NCI-H2171 (cell line): ENCODE measurements at places on chromosomes 2 and 18.

GRCh38 chr2:109686921-109687320 lies 72.8 kb downstream of the SOWAHC start:
- no peak for DNase-seq

DNA sequence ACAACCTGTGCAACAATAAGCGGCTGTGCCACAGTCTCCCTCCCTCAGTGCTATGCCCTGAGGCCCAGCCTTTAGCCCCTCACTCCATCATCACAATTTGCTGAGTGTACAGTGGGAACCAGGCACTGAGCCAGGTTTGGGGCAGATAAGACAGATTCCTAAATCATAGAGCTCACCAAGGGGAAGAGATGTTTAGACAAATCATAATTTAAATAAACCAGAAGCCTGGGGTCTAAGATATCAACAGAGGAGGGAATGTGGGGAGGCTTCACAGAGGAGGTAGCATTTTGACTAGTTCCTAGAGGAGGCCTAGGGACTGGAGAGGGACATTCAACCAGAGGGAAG lies 139.3 kb upstream of the EPAS1 start:
- no peak for DNase-seq

GRCh38 chr2:156434461-156435291 lies 1.5 kb upstream of the GPD2 start:
- no peak for DNase-seq

DNA sequence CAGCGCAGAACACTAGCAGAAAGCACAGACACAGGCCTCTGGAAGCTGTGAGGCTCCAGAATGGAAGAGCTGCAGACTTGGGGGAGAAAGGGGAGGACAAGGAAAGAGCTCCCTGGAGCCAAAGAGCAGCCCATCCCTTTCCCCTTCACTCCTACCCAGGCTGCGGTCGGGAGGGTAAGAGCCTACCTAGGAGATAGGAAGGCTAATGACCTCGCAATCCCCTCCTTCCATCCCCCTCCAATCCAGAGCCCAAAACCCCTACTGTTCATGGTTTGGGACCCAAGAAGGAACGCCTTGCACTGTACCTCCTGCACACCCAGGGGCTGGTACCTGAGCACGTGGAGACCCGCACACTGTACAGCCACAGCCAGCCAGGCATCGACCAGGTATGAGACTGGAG lies 39.8 kb downstream of the LMAN2L start:
- DNase-seq: no peak

DNA sequence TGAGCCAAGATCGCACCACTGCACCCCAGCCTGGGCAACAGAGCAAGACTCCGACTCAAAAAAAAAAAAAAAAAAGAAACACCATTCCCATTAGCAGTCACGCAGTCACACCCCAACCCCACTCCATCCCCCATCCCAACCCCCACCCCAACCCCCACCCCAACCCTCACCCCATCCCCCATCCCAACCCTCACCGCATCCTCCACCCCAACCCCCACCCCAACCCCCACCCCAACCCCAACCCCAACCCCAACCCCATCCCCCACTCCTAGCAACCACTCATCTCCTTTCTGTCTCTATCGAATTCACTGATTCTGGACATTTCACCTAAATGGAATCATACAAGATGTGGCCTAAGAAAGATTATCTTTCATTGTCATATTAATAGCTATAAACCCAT lies 25.9 kb upstream of the ATP9B start:
- DNase-seq: no peak

GRCh38 chr18:57475903-57476302 lies 40.7 kb downstream of the ONECUT2 start:
- DNase-seq: no peak

DNA sequence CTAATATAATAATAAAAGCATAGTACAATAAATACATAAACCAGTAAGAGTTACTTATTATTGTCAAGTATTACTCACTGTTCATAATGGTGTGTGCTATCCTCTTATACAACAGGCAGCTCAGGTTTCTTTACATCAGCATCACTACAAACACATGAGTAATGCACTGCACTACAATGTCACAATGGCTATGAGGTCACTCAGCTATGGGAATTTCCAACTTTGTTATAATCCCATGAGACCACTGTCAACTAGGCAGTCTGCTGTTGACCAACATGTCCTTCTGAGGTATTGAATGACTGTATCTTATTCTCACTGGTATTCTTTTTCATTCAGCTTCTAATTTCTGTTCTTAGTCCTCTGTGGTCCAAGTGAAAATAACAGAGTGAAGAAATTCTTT lies 250.4 kb upstream of the DSEL start:
- DNase-seq: no peak

DNA sequence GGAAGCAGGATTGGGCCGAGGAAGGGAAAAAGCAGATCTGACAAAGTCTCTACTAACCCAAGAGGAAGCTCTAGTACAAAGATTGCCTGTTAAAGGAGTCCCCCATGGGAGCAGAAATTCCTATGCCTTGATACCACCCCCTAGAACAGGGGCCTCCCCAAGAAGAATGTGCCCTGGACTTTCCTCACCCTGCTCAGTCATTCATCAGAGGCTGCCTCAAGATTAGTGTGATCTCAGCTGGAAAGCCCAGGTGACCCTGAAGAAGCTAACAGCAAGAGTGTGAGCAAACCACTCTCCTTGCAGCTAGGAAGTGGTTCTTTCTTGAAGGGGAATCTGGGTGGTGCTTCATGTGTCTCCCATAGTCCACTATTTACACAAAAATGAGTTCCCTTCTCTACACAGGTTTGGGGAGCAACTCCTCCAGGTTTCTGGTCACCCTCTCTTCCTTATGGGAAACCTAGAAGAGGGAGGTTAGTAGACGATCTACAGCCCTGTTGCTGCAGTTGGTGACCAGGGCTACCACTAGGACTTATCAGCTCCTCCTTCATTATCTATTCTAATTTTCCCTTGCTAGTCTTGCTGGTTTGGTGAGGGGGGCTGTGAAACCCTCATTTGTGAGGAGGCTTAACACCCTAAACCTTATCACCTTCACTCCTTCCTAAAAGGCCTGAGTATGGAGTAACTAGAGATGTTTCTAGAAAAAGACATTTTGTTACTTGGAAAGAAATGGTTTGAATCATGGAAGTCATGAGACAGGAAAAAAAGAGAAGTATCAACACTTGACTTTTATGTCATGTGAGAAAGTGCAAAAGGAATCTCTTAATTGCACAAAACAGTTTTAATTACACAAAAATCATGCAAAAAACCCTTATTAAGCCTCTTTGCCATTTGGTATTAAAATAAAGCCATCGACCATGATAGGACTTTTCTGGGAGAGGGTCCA lies 2.9 kb upstream of the WDR7 start:
- no peak for DNase-seq

- DNase-seq: no peak
These were observed 239.0 kb downstream of the CCDC178 start for GRCh38 chr18:33201509-33201926.

DNA sequence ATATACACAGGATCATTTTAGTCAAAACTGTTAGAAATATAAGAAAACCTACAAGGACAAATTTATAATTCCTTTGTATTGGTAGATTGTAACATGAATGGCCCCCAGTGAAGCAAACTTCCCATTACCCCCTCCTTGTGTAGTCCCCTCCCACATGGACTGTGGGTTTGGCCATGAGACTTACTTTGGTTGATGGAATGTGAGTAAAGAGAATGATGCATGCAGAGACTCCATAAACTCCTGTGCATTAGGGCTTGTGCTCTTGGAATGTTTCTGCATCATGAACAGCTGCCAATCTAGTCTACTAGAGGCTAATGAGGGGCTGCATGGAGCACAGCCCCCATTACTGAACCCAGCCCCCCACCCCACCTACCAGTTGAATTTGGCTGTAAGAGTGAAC lies 8.3 kb upstream of the TGFA start:
- no peak for DNase-seq

DNA sequence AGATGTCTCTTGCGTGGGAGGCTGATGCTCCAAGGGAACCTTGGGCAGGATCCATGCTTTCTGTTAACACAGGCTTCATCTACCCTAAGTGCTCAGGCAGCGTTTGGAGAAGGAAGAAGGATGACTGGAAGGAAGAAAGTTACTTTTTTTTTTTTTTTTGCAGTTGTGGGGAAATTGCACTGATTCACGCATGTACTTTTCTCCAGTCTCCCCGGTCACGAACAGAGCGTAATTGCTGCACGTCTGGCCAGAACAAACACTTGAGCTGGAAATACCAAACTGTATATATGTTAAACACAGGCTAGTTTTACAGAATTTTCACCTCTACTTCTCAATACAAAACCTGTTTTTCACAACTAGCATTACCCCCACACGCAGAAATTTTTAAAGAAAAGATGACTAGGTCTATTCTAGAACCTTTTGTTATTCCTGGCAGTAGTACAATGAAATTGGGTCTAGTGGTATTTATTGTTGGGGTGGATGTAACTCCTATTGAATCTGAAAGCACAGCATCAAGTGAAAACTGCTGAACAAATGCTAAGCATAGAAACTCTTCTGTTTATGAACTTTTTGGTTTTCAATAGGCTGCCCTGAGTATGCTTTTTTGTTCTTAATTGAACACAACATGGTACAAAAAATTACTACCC lies 9.3 kb upstream of the SCYGR5 start:
- DNase-seq: no peak

DNA sequence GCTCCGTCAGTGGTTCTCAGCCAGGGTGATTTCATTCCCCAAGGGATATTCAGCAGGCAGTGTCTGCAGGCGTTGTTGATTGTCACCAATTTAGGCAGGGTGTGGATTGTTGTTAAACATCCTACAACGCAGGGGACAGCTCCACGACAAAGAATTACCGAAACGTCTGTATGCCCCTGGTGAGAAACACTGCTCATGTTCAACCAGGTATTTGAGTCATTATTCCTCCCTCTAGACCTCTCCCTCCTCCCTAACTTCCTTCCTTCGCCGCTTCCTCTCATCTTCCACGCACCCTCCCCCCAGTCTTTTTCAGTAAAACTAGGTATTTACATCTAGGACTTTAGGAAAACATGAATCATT lies 50.8 kb downstream of the NCK2 start:
- DNase-seq: no peak

GRCh38 chr18:77084688-77085035 lies 47.9 kb downstream of the MBP start:
- DNase-seq: no peak

DNA sequence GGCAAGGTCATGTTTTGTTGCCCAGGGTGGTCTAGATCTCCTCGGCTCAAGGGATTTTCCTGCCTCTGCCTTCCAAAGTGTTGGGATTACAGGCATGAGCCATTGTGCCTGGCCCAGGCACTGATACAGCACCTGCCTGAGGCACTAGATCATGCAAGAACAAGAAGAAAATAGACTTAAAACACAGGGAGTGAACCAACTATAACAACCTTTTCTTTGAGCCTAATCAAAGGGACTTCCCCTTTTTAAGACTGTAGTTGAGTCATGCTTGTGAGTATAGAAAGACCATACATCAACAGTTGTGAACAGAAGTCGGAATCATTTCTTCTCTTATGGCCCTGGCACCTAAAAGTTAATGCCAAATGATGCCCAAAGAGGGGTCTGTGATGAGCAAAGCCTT lies 47.9 kb upstream of the MAPRE2 start:
- DNase-seq: no peak

DNA sequence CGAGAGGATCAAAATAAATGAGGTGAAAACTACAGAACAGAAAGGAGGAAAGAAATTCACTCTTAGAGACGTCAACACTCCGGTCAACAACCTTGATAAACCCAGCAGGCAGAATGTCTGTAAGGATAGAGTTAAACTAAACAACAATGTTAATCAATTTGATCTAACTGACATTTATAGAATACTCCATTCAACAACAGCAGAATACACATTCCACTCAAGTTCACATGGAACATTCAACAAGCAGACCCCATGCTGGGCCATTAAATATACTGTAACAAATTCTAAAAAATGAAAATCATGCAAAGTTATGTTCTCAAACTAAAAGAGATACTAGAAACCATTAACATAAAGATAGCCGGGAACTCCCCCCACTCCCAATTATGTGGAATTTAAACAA lies 41.8 kb downstream of the FAM210A start:
- no peak for DNase-seq

GRCh38 chr18:76978616-76979015 lies 154.0 kb downstream of the MBP start:
- DNase-seq: no peak

GRCh38 chr2:145186303-145186702 lies 666.4 kb upstream of the ZEB2 start:
- no peak for DNase-seq
